Smooth muscle cell of the brain vasculature (primary cell): ENCODE measurements at places on chromosomes 16 and 17.
A peak's percentile ranks its signal among the peaks of the same experiment; 100 is the strongest.

DNA sequence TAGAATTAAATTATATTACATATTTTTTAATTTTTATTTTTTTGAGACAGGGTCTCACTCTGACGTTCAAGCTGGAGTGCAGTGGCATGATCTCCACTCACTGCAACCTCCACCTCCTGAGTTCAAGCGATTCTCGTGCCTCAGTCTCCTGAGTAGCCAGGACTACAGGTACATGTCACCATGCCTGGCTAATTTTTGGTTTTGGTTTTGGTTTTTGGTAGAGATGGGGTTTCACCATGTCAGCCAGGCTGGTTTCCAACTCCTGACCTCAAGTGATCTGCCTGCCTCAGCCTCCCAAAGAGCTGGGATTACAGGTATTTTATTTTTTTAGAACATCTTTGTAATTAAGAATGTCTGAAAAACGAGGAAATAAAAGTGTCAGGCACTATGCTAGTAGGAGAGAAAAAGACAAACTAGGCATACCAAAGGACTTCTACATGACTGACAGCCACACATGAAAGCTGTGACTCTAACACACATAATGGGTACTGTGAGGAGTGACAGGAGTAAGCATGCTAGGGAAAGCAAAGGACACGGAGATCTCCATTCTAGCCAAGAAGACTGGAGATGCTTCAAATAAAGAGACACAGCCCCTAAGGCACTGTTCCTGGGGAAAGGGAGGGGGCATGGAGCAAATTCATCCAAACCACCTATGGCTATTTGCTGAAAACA, 7.3 kb downstream of the GNA13 start:
- DNase-seq: no peak

DNA sequence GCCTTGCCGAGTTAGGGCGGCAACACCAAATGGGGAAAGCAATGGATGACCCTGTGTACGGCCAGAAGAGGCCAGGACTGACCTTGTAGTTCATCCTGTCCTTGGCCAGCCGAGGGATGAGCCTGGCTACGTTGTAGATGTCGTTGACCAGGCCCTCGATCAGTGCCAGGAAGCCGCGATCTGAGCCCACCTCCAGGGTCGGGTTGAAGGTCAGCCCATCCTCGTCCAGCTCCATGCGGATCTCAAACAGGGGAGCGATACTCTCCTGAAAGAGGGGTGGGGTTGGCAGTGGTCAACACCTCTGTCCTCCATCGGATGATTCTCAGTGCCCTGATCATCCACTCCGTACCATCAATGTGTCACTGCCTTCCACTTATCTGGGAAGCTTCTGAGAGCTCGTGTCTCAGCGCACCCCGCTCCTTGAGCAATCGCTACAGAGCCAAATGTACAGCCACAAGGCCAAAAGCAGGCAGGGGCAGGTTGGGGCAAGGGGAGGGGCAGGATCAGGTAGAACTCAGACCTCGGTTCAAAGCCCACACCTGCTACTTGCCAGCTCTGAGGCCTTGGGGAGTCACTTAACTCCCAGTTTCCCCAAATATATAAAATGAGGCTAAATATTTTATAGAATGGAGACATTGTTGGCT, 39.9 kb downstream of the DNAH17 start:
- no peak for DNase-seq

GRCh38 chr16:68386628-68387027, 61.7 kb downstream of the SMPD3 start:
- no peak for DNase-seq

DNA sequence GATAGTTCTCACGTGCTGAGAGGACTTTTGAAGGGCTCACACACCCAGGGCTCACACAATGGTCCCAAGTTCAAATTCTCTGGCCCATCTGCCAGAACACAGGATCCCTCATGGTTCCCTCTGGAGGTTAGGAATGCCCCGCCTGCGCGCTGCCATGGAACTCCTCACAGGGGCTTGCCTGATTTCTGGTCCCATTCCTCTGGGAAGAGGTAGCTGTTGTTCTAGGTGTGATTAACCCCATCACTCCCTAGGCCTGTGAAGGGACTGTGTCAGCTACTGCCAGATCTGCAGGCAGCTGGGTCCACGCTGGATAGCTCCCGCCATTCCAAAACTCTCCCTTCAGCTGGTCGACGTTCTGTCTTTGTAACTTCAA, 2.3 kb upstream of the ARMC5 start:
- DNase-seq: no peak

DNA sequence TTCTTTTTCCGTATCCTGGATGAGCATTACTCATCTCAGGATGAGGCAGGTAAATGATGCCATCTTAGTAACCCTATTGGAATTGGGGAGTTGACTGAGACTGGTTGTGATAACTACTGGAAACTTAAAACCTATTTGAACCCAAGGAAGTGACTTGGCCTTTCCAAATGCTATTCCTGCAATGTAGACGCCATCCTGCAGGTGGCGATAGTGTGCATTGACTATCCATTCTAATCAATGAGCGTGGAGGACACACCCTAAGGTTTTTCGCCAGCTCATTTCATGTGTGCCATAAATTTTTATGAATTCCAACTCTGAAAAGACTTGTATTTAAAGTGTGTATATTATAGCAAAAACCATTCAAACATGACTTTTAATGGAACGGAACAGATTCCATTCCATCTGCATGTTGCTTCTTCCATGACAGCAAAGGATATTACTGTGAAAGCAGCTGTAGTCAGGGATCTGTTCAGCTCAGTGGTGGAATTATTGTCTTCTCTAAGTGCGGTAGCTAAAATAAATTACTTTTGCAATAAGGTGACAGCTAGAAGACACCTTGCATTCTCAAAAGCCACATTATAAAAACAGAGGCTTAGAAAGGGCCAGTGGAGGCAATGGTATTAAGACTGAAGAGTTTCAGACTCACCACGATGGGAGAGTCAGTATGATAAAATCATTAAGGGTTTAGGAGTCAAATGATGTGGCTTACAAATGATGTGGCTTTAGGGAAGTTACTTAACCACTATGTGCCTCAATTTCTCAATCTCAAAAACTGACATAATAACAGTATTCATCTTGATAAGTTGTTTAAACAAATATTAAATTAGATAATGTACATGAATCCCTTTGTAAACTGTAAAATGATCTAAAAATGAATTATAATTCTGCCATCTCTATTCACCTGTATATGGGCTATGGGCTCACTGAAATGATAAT, 55.5 kb downstream of the SYT17 start:
- no peak for DNase-seq

GRCh38 chr16:23124315-23124714, 24.9 kb downstream of the USP31 start:
- DNase-seq: peak; percentile 41

- peak; percentile 54 for DNase-seq
These were observed 295.3 kb upstream of the PMFBP1 start for GRCh38 chr16:72467157-72467759.

DNA sequence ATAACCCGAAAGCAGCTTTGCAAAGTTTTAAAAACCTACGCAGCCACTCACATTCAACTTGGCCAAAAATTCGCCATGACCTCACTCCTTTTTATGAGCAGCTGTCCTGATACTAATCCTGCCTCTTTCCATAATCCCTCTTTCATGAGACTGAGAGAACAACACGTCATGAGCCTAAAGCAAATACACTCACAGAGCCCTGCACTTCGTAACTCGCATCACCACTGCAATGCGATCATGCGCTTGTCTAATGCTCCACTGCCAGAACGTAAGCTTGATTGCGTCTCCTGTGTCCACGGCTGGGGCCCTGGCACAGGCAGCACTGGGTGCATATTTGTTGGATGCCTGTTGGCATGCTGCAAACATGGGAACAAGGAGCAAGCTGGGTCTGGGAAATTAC, 36.2 kb downstream of the CDRT4 start:
- DNase-seq: no peak

DNA sequence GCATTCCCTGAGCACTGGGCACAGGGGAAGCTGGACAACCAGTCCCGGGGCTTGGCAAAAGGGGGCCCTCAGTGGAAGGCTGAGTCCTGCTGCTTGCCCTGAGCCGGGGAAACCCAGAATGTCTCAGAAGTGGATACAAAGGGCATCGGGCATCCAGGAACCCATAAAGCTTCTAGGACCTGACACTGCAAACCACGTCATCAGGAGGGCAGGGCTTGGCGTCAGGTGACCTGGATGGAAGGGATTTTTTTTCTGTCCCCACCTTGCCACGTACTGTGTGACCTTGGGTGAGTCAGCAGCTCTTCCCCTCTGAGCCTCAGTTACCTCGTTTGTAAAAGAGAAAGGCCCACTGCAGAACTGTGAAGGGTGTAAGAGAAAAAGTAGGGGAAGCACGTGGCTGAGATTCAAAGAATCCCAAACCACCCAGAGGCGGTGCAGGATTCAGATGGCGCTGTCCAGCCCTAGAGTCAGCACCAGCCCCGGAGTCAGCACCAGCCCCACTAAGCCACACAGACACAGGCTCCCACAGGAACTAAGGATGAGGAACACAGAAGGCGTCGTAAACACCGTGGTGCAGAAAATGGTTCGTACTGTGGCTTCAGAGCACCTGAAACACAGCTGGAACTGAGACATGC, 53.7 kb downstream of the C16orf95 start:
- no peak for DNase-seq

- DNase-seq: no peak
These were observed 168.1 kb downstream of the XYLT1 start for GRCh38 chr16:17302620-17303019.

GRCh38 chr17:60102632-60103096, 23.9 kb upstream of the HEATR6 start:
- no peak for DNase-seq

- no peak for DNase-seq
These were observed 220.1 kb upstream of the MPHOSPH6 start for GRCh38 chr16:82389956-82390650.

- DNase-seq: no peak
These were observed 64.6 kb downstream of the RAP1GAP2 start for GRCh38 chr17:2860883-2861282.

DNA sequence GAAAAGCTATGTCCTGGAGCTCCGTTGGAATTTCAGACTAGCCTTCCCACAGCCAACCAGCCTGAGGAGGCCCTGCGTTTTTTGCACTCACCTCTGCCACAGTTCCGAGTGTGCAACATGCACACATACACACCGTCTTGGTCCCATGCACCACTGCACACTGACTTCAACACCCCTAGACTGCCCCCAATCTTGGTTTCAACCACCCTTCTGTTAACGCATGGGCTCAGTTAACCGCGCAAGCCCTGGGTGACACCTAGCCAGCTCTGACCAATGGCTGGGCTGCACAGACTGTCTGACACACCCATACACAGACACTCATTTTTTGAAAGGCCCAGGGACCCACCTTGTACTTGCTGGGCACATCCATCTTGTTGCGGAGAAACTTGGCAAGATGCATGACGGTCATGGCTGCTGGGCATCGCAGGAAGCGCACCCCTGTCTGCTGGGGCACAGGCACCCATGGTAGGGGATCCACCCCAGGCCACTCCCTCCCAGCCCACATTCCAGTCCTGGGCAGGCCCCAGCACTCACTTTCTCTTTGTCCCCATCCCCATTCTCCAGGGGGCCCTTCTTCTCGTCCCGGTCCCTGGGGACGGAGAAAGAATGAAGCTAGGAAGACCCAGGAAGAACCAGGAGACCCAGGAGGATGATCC, 8.0 kb downstream of the CISD3 start:
- DNase-seq: no peak

- DNase-seq: peak; percentile 4
These were observed 122.4 kb upstream of the NLRP1 start for GRCh38 chr17:5706577-5707210.

GRCh38 chr17:63447471-63448009, 1.4 kb upstream of the CYB561 start:
- no peak for DNase-seq

DNA sequence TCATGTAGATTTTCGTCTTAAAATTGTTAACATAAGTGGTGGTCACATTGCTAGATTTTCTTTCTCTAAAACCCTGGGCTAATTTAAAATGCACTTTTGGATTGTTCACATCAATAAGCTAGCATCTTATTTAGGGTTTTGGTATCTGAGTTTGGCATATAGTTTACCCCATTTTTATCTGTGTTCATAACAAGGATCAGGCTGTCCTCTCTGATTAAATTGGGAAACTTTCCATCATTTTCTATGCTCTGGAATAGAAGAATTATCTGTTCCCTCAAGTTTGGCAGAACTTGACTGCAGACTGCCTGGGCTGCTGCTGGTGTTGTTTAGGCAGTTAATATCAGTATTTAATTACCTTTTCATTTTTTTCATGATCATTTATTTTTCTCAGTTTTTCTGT, 1.8 kb downstream of the SPECC1 start:
- no peak for DNase-seq

- DNase-seq: no peak
These were observed 399.7 kb downstream of the CPPED1 start for GRCh38 chr16:12403746-12404658.

GRCh38 chr17:21191698-21192097, 22.3 kb downstream of the TMEM11 start:
- DNase-seq: no peak

DNA sequence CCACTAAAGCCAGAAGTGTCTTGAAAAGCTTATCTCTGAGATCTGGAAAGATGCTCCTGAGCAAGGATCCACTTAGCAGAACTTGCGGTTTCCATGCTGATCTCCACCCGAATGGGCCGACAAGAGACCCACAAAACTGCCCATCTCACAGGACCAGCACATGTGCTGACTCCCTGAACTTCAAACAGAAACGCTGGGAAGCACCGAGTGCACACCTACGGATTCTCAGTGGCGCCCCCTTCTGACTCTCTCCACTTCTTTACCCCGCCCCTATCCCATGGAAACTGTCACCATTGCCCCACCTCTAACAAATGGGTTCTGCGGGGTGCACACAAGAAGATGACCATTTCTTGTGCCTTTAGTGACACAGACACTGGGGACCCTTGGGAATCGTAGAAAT, 21.4 kb downstream of the CDRT4 start:
- DNase-seq: no peak

GRCh38 chr16:2745116-2745890, 7.1 kb upstream of the SRRM2 start:
- DNase-seq: no peak

- no peak for DNase-seq
These were observed 16.9 kb upstream of the HOXB9 start for GRCh38 chr17:48642843-48643696.

DNA sequence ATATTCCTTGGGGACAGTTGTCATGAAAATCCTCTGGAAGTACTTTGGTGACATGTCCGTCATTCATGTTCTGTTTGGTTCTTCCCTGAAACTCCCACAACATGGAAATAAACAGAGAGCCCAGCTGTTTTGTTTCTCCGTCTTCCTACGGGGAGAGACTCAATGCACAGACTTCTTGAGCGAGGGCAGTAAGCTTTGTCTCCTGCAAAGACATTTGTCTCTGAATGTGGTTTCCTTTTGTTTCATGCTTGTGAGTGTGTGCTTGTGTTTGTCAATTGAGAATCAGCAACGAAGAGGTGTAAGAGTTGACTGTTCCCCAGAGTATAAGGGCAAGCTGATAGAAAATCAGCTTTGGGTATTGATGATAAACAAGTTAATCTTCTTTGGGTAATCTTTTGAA, 643.0 kb upstream of the RBFOX1 start:
- no peak for DNase-seq

DNA sequence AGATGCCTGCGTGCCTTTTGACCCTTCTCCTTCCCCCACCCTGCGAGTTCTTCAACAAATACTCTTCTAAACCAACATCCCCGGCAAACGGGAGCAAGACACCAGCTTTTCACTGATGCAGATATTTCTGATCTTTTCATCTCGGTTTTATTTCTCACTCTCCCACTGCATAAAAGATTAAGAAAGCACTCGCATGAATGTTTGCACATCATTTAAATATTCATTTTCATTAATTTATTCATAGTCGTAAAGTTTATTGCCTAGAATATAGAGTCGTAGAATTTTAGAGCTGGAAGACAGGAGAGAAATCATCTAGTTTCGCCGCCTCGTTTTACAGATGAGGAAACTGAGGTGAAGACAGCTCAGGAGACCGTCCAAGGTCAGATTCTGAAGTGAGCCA, 488.1 kb downstream of the MAF start:
- no peak for DNase-seq
